ENCODE measurements at places on chromosomes 7 and 10.

- DNase-seq: no peak
Measured at GRCh38 chr10:3074145-3074665, 6.9 kb downstream of the PFKP start.

DNA sequence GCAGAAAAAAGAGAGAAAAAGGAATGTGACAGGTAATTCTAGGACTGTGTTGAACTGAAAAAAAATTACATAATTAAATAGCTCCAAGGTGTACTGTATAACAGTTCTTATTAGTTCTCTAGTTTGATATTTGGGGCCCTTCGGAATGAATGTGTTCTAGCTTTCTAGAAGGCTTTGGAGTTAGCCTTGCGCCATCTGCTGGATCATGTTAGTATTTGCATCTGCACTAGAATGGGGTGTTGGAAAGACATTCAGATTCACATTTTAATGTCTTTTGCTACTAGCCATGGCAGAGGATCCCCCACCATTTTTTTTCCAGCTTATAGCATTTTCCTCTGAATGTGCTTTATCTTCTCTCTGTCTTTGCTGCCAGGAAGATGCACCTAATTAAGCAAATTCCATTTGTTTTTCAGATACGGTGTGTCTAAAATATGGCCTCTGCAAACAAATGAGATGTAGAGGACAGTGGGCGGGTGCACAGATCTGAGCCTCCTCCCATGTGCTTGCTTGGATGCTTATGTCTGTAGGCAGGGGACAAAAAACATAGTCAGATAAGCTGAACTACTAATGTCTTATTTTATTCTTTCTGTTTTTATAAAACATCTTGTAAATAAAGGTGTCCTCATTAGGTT is 238.5 kb downstream of the PHF14 start:
- DNase-seq: peak; percentile 43

- no peak for DNase-seq
Measured at GRCh38 chr7:2031451-2031845, 201.3 kb downstream of the MAD1L1 start.

DNA sequence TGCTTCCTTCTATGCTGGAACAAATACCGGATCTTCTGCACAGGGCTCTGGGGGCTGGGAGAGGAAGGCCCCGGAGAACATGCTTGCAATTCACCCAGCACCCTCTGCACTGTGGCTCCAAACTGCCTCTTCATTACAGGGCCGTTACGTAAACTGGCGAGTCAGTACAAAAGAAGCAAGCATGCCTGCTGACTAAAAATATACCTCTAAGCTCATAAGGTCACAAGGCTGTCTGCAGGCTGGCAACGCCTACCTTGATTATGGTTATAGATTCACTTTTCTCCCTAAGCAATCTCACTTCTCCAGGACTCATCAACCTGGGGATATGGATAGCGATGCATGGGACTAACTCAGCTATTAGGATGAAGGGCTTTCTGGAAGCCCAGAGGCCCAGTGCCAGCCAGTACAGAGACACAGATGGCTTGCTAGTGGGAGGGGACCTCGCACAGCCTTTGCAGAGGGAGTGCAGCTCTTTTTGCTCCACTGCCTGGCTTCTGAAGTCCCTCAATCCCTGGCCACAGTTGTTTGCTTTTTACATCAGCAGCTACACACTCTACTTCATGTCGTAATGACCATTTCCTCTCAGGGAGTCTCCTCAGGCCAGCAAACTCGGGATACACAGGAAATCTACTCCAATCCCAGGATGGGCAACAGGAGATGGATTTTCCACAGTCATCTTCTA is 96.1 kb downstream of the SH3PXD2A start:
- DNase-seq: no peak

DNA sequence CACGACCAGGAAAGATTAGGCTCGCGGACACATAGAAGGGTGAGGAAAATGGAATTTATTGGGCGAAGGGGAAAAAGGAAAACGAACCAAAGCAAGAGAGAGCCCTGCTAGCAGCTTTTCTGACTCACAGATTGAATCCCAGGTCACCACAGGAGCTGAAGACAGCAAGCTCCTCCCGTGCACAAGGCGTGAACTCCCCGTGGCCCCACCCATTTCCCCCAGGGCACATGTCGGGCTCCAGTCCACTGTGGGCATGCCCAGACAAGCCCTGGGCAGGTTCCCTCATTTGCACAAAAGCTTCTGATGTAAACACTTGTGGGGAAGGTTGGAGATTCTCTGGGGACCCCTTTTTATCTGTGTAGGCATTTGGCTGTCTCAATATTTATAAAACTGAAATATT is 582.4 kb downstream of the SUGCT start:
- no peak for DNase-seq

DNA sequence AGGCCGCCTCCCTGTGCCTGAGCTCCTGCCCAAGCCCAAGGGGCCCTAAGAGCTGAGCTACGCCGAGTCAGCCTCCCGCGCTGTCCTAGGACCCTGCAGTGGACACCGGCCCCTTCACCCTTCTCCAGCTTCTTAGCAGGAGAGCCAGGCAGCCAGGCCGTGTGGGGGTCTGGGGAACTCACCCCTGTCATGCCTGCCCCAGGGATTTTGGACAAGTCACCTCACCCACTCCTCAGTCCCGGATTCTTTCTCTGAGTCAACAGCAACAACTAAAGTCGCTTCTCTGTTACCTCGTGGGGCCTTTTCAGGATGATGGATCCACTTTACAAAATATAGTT is 79.3 kb downstream of the MKI67 start:
- no peak for DNase-seq

GRCh38 chr7:18555968-18556367 is 60.4 kb downstream of the HDAC9 start:
- no peak for DNase-seq

DNA sequence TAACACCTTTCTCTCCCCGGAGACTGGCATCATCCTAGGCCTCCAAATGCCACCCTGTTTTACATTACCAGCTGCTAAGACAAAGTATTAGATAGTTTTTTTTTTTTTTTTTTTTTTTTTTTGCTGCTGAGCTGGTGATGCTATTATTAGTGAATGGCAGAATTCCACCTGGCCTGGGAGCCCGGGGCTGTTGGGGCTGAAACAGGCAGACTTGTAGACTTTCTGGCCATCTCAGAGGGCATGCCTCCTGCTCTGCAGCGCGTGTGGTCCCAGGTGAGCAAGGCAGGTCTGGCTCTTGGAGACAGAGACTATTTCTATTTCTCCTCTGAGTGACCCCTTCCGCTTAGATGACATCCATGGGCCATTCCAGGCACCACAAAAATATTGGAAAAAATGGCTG is 104.2 kb downstream of the EMX2 start:
- DNase-seq: no peak

GRCh38 chr7:72078301-72078700 is 333.8 kb downstream of the CALN1 start:
- no peak for DNase-seq

DNA sequence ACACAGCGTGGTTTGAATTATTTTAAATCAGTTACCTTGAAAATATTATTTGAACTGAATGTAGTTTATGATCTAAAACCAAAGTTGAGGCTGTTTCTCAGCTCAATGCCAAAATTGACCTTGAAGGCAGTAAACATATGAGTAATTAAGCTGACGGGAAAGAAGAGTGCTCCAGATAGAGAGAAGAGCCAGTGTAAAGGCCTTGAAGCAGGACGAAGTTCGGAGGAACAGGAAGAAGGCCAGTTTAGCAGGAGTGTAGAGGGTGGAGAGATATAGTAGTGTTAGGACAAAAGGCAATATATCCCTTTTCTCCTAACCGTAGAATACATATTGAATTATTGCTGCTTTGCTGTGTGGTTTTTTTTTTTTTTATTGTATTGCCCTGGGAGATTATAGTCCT is 63.2 kb downstream of the CYP51A1 start:
- no peak for DNase-seq

- no peak for DNase-seq
Measured at GRCh38 chr10:71345694-71346093, 26.6 kb downstream of the SLC29A3 start.

GRCh38 chr7:155999631-156000489 is 187.6 kb upstream of the SHH start:
- no peak for DNase-seq

DNA sequence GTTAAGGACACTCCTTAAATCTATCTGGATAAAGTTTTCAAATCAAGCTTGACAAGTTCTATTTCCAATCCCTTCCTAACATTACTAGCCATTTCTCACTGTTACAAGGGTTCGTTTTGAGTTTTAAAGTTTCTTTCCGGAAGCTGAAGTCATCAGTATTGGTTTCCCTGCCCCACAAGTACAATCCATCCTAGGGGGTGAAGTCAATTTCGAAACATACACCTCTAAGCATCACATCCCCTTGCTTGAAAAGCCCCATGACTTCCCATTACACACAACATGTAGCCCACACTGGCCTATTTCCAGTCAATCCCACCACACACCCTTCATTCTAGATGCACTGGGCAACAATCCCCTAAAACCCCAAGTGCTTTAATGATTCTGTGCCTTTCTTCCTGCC is 13.0 kb downstream of the DPY19L1 start:
- DNase-seq: no peak

- no peak for DNase-seq
Measured at GRCh38 chr10:63008491-63008890, 124.6 kb upstream of the NRBF2 start.

- no peak for DNase-seq
Measured at GRCh38 chr10:113291413-113291812, 261.4 kb upstream of the HABP2 start.

DNA sequence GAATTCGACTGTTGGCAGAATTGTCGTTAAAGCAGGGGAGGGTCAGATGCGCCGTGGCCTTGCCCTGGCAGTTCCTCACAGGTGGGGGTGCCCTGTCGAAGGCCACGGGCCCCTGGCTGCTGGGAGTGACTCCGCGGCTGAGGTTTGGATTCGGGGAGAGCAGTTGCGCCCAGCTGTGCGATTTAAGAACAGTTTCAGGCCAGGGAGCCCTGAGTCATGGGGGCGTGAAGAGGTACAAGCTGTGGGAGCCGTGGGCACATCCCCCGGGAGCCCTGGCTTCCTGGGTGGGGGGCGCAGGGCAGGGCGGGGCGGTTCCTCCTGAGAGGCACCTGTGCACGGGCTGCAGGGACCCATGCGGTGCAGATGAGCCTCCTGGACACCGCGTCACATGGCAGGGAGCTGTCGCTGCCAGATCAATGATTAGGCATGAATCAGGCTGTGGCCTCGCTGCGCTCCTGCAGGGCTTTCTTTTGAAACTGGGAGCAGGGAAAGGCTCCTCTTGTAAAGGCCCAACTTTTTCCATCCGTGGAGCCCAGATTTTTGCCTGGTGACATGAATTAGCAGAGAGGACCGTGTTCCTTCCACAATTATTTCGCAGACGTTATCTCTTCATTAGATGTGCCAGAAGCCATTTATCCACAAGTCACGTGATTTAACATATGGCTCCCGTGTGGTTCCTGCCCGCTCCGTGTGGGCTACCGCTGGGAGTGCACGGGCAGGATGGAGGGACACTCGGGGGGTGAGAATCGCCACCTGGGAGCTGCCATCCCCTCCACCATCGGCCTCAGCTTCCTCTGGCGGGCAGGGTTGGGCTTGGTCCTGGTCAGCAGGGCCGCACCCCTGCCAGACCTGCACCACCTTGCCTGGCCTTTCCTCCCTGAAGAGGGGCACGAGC is 918 bp downstream of the PWWP2B start:
- DNase-seq: peak; percentile 18

DNA sequence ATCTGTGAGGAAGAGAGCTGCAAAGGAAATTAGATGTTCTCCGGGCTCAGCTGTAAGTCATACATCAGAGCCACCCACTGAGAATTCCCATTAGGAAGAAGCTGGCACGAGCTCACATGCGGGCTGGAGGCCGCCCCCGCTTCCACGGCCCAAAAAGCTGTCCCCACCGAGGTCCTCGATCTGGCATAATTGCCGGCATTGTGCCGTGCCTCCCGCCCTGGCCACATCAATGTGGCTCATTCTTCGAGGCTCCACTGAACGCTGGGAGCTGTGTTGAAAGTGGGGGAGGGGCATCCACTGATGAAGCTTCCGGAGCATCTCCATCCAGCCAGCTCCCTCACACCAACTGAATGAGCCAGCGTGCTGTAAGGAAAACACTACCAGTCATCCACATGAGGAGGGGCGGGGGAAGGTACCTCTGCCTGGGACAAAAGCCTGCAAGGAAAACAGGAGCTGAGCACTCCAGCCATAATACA is 173.1 kb downstream of the PTPRN2 start:
- DNase-seq: no peak
